ENCODE measurements at places on chromosomes 7 and 10.

DNA sequence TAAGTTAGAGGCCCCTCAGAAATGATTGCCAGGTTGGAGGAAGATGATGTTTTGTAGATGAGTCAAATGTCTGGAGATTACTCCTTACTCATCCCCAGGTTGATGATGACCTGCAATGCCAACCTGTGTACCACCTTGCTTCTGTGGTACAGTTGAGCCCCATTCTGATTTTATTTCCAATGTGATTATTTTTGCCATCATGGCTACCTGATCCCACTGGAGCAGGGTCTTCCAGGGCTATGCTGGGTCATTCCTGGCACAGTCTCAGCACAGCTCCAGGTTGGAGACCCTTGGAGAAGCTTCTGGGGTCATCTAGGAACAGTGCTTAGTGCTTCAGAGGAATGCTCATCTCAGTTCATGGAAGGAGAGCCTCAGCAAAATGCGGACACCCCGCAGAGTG is 34.3 kb downstream of the LRRC18 start:
- DNase-seq = no peak

DNA sequence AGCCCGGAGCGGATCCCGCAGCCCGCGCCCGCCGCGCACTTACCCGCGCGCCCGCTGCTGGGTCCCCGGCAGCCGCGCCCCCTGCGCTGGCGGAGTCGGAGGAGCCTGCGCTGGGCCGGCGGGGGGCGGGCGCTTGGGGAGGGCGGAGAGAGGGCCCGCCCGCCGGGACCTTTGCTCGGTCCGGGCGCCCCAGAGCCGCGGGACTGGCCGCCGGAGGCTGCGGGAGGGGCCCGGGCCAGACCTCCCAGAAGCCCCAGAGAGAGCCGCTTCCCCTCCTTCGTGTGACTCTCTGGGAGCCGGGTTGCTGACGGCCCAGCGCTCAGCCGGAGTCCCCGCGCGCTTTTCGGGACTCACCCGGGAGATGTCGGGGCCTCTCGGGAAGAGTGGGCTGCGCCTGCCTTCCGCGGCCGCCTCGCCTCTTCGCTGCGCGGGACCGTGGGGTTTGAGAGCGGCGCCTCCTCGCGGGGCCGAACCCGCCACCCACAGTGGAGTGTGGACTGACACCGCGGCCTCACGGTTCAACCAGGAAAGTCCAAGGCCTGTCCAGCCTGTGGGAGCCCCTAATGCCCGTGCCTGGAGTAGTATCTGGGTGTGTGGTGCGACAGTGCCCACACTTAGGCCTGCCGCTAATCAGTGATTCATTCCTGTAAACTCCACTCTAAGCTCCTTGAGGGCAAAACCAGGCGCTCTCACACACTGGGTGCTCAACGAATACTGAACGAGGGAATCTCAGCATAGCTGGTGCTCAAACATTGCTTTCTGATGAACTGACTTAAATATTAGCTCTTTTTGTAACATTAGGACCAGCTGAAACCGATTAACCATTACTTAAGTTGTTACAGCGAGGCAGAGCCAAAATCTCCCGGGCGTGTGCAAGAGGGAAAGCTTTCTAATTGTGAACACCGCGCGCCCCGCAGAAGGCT is at the start of gene GSDME:
Gene GSDME, minus strand, starts transcription at position 112 of the 923 bp plus-strand sequence. CDS start 7,690 bp downstream, outside the sequence.
- no peak for DNase-seq

DNA sequence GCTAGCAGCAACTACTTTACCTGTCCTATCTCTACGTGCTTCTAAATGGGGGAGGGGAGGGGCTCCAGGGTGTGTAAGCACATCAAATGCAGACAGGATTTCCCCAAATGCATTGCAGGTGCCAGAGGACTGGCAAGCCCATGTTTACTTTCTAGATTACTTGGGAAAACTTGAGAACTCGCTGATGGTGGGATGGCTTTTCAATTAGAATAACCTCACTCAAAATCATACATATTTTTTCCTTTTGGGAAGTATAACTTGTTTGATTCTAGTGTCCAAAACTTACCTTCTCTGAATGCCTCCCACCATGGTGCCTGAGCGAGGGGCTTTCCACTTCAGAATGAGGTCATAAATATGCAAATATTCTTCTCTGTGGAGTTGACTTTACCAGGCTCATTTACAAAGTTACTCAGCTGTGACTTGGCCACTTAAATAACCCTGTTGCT is 191.3 kb upstream of the RHOBTB1 start:
- DNase-seq = no peak

DNA sequence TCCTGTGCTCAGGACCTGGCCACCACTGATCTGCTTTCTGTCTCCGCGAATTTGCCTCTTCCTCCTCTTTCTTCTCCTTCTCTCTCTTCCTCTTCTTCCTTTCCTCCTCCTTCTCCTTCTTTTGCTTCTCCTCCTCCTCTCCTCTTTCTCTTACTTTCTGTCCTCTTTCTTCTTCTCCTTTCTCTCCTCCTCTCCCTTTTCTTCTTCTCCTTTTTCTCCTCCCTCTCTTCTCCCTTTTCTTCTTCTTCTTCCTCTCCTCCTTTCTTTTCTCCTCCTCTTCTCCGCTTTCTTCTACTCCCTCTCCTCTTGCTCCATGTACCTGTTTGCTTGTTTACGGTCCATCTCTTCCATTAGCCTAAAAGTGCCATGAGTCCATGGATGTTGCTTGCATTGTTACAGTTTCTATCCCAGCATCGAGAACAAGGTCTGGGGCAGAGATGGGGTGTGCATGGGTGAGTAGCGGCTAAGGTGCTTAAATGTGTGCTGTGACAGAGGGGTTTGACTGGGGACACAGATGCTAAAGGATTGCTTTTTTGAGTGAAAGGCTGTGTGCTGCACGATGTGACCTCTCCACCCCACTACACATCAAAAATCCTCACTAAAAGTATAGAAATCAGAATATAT is 7.7 kb downstream of the SH2D4B start:
- no peak for DNase-seq

- DNase-seq = no peak
Observed at GRCh38 chr7:135263321-135263970, 29.8 kb downstream of the STRA8 start.

DNA sequence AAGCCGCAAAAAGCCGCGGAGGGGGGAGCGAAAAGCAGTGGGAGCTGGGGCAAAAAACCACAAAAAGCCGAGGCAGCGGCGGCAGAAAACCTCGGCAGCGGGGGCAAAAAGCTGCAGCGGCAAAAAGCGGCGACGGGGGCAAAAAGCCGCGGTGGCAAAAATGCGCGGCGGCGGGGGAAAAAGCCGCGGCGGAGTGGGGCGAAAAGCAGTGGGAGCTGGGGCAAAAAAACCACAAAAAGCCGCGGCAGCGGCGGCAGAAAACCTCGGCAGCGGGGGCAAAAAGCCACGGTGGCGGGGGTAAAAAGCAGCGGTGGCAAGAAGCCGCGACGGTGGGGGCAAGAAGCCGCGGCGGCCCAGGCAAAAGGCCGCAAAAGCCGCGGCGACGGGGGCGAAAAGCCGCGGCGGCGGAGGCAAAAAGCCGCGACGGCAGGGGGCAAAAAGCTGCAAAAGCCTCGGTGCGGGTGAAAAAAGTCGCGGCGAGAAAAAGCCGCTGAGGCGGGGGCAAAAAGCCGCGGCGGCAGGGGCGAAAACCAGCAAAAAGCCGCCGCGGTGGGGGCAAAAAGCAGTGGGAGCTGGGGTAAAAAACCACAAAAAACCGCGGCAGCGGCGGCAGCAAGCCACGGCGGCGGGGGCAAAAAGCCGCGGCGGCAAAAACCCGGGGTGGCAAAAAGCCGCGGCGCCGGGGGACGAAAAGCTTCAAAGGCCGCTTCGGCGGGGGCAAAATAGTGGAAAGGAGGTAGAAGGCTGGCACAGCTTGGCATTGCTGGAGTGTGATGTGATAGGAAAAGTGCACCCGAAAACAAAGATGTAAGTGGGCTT is 135.9 kb downstream of the ZNF92 start:
- DNase-seq = no peak

DNA sequence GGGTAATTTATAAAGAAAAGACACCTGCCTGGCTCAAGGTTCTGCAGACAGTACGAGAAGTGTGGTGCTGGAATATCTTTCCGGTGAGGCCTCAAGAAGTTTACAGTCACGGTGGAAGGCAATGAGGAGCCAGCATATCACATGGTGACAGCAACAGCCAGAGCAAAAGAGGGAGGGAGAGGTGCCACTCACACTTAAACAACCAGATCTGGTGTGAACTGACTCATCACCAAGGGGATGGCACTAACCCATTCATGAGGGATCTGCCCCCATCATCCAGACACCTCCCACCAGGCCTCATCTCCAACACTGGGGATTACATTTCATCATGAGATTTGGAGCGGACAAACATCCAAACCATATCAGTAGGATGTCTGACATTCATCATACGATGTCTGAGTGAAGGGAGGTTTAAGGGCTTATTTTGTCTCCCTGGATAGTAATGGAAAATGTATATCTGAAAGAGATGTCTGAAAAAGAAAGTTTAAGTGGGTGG is 23.5 kb upstream of the KBTBD2 start:
- no peak for DNase-seq

- no peak for DNase-seq
Observed at GRCh38 chr7:100824499-100825214, 2.7 kb downstream of the EPHB4 start.

GRCh38 chr10:97682042-97682441 is 5.0 kb downstream of the AVPI1 start:
- DNase-seq = no peak

GRCh38 chr10:3365630-3366029 is 193.0 kb upstream of the PITRM1 start:
- no peak for DNase-seq

DNA sequence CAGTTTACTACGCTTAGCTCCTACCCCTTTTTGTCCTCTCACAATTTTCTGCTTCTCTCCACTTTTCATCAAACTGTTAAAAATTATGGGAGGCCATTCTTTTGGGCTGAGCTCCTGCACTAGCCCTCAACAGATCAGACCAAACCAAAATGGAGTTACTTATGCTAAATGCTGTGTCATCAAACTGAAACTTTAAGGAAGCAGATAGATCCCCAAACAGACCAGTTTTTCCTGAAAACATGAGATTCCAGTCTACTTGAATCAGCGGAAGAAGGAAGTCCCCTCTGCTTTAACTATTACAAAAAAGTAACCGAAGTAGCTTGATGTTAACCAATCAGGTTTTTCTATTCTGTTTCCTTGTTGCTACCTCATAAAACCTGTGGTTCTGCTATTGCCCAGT is 20.6 kb downstream of the FANK1 start:
- DNase-seq = no peak

GRCh38 chr10:124482236-124482800 is 20.7 kb downstream of the LHPP start:
- no peak for DNase-seq

GRCh38 chr7:107879400-107880035 is 11.5 kb upstream of the DLD start:
- DNase-seq = no peak

DNA sequence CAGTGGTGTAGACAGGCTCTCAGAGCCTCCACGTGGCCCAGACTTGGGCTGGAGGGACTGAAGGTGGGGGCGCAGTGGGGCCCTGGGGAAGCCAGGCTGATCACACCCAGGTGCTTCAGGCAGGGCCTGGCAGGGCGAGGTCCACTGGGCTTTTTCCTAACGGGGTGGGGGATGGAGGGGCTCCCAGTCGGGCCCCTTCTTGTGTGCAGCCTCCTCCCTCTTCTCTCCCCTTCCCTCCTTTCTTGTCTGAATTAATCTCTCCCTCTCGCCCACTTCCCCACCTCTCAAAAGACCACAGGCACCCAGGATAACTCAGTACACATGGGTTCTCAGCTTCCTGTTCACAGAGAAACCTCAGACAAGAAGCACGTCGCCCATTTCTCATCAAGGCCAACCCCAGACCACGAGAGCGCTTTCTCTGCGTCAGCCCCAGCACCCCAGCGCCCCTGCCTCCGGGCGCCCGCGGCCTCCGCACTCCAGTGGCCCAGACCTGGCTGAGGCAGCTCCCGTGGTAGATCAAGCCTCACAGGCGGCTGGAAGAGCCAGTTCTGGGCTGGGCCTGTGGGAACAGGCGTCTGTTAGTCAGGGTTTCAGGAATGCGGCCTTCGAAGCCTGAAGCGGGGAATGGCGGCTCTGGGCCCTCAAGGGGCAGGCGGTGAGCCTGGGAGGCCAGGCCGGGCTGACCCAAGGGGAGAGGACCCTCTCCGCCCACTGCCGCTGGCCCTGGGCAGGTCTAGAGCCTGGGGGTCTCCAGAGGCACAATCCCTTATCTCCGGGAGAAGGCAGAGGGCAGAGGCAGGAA is 50.6 kb downstream of the PWWP2B start:
- DNase-seq = no peak

DNA sequence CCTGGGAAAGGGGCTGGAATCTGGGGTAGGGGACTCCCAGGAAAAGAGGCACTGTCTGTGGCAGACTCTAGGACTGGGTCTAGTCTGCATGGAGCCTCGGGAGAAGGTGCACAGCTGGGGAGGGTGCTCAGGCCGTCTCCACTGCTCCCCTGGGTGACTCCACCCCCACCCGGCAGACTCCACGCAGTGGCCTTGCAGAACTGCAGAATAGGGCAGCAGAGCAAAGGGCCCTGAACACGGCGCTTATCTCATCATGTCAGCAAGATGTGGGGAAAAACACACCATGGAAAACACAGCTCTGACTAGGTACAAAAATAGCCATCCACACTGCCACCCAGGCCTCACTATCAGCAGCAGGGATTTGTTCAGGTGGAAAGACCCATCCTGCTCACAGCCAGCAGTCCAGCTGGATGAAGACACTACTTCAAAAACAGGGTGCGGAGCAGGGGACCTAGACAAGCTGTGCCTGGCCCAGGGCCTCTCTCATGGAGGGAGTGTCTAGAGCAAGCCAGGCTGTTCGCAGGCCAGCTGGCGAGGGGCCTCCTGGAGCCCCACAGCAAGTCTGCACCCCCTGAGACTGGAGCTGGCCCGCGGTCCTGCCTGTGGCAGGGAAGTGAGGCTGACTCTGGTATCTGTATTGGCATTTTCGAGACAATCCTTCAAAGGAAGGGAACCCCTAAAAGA is 11.7 kb downstream of the MAT1A start:
- DNase-seq = no peak

- DNase-seq = no peak
Observed at GRCh38 chr7:155699180-155699579, 54.7 kb downstream of the RBM33 start.

GRCh38 chr10:18260310-18260922 is 120.2 kb downstream of the CACNB2 start:
- DNase-seq = no peak

DNA sequence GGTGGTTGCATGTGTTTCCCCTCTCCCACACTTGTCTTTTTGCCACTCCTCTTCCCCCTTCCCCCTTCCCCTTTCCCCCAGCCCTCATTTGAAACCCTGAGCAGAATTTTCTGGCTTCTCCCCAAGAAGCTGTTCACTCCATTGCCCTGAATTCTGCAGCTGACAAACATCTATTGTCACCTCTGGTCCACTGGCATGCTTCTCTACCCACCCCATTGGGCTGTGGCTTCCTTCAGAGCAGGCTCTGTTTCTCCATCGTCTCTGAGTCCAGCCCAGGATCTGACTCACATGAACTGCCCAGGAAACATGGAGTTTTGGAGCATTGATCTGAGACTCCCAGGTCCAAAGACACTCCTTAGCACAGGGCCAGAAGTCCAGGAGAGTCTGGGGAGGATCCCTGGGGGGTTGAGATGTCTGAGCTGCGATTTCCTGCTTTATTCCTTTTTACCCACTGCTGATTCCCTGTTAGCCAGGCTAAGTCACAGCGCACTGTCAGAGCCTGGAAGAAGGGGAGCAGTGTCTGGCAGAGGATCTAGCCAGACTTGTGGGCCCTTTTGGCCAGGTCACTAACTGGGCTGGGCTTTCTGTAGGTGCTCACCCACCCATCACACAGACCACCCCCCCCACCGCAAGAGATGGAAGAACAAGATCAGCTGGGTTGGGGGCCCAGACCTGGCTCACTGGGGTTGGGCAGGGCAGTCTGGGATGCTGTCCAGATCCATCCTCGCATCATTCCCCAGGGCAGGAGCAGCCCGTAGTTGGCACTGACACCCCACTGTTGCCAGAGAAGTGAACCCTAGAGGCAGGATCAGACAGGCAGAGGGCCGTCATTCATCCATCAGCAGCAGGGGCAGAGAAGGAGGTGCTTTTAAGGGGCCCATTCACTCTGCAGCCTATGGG is 3.5 kb downstream of the CHAT start:
- DNase-seq = no peak

All from cortex of kidney (tissue), 1 donor.